ENCODE measurements at places on chromosomes 2 and 18. TPM values are rescaled to one million over a fixed set of nuclear protein-coding genes. Genes with fewer than 3 reads are reported as not detected.

GPN1 gene
- total RNA-seq = 24.4 TPM

SKOR2 gene
- not detected for total RNA-seq

C1QL2 gene
- total RNA-seq = not detected

NTSR2 gene
- not detected for total RNA-seq

GEN1 gene
- total RNA-seq = 5.0 TPM

TRABD2A gene
- total RNA-seq = 0.16 TPM

RAD51AP2 gene
- total RNA-seq = not detected
